IPS-NIHi11 (cell line): ENCODE measurements at places on chromosomes 7 and 10.

GRCh38 chr7:135645296-135645904 is 16.9 kb upstream of the STMP1 start:
- DNase-seq: peak; percentile 31

DNA sequence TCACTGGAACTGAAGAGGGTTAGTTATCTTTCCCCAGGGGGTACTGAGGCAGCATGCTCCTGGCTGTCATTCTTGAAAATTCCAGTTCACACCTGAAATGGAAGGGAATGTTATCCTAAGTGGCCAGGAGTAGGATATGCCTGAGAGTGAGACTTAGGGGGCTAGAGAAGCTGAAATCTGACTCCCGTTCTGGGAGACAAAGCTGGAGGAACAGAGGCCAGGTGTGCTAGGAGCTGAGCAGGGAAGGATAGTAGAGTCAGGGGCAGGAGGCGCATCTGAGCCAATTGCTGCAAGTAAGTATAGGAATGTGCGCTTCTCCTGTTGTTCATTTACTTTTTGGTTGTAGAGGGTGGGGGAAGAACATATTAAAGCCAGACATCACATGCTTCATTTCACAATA is 58.1 kb upstream of the KIAA1217 start:
- no peak for DNase-seq

DNA sequence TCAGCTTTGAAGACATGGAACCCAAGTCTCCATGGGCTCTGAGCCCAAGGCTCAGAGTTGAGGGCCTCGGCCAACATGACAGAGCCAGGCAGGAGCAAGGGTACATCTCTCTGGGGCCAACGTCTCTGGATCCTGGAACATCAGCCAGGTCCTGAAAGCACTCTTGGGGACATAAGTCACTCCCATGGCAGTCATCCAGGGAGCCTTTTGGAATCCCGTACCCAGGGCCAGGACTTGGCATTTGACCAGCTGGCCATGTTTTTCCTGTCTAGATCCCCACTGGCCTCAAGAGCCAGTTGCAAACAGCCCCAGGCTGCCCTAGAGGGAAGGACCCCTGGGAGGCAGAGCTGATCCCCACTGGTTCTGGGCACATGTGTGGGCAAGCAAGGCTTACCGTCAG is 4.3 kb upstream of the CXCL12 start:
- no peak for DNase-seq

- DNase-seq: no peak
Measured at GRCh38 chr10:32234471-32234870, 112.5 kb downstream of the EPC1 start.

DNA sequence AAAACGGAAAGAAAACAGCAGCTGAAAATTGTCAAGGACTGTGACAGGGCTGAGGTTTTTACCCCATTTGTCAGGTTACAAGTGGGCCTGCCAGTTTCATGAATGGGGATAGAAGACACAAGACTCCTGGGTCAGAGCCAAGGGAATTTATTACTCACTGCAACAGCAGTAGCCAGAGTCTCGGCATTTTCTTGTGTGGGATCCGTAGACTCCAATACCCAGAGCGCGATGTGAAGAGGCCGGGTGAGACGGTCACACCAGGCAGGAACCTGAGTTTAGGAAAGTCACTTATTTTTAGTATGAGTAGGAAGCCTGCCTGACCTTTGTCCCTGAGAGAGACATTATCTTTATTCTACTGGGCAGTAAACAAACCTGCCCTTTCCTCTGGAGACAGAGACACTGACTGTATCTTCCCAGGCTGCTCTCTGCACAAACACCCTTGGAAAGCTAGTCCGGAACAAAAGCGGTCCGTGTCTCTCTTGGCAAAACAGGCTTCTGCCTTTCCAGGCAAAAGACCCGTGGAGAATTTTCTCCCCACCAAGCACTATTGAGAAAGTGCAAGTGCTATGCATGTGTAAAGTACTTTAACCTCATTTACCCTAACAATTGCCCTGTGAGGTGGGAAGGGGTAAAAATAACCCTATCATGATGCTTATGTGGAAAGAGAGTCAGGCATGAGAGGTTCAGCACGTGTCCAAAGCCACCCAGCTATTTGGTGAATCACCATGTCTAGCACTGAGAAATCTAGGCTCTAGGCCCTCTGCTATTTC is 58.4 kb downstream of the JCAD start:
- no peak for DNase-seq

GRCh38 chr10:68188835-68189234 is 43.1 kb downstream of the ATOH7 start:
- no peak for DNase-seq

GRCh38 chr7:132935608-132936007 is 146.3 kb downstream of the CHCHD3 start:
- DNase-seq: no peak

DNA sequence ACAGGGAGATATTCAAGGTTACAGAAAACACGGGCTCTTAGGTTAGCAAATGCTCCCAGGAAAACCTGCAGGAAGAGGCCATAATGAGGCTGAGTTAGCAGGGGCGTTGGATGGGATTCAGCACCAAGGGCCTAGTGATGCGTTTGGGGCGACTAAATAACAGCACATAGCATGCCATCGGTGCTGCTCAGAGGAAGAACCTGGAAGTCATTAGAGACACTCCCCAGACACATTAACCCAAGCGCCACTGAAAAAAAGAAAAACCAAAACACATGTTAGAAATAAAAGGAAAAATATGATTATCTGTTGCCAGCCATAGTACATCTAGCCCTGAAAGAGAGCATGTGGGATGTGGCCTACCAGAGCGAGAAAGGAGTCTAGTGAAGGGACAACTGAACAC is 28.8 kb upstream of the OPALIN start:
- no peak for DNase-seq

DNA sequence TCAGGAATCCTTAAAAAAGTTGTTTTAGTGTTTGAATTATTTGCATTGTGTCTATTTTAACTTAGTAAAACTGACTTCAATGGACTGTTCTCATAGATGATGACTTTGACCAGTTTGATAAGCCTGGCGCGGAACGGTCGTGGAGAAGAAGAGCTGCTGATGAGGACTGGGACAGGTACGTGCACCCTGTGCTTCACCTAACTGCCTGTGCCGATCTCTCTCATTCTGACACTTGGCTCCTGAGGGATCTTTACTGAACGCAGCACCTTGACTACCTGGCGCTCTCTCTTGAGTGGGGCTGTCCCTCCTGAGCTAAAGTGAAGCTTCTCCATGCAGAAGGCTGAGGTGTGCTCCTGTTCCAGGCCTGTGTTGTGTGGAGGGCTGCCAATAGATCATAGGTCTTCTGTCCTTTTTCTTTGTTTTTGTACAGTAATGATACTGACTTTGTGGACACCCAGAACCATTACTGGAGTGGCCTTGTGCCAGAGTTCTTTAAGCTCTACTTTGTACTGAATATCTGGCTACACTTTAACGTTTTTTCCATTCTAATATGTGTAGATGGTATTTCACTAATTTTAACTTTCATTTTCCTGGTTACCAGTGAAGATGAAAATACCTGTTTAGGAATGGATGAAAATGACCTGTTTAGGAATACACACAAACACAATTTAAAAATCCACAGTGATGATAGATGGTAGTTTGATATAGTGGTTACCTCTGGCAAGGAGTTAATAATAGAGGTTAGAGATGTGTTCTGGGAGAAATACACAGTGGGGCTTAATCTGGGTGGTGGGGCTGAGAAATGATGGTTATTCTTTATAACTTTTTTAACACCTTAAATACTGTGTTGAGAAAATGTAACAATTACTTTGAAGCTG is 20.9 kb downstream of the RBM33 start:
- no peak for DNase-seq

GRCh38 chr10:47067949-47068940 is 157.0 kb downstream of the PTPN20 start:
- no peak for DNase-seq

DNA sequence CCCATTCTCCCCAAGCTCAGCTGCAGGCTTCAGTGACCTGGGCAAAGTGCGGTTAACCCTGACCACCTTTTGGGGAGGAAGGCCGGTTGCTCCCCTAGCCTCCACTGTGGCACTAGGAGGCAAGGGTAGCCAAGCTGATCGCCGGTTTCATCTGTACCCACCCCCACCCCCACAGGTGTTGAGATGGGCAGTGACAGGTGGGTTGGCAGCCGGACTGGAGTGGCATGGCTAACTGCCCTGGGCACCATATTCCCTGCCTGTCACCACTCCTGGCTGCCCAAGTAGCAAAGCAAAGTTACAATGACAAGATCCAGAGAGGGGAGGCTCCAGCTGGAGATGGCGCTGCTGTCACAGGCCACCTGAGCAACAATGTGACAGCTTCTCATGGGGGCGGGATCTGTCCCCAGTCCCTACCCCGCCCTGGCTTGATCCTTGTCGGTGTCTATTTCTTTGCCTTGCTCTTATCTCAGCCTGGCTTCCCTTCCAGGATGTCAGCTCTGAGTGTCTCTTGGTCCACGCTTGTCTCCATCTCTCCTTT is 27.0 kb upstream of the BMS1 start:
- no peak for DNase-seq
